ENCODE measurements at places on chromosomes 13 and 19.

GRCh38 chr13:59915252-59915651 lies 248.5 kb downstream of the DIAPH3 start:
- DNase-seq: no peak

DNA sequence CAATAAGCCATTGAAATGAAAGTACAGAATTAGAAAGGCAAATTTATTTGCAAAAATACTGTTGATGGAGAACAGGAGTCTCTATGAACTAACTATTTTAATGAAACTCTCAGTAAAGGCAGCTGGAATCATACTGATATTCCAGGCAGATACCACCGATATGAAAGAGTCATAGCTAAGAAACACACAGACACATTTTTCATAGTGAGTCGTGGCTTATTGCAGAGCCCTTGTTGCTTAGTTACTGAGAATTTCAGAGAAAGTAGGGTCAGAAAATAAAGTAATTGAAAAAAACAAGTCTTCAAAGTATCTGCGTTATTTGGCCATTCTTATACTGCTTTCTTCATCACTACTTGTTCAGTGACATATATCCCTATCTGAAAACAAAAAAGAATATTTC lies 1890.9 kb downstream of the PCDH9 start:
- DNase-seq: no peak

GRCh38 chr19:32313569-32314265 lies 31.7 kb upstream of the ZNF507 start:
- DNase-seq: no peak

DNA sequence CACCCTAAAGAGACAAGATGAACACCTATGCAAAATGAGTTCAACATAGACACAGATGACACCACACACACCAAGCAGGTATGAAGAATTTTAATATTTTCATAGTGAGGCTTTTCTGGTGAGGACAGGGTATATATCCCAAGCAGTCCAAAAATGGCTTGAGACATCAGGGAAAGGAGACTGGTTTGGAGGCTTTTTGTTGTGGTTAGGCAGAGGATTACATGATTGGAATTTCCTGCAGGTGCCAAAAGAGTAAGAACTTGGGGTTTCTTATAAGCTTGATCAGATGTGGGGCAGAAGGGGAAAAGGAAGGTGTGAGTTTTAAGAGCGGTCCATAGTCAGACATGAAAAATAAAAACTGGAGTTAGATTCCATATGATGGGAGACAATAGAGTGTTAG lies 420.8 kb upstream of the SLITRK1 start:
- DNase-seq: no peak

DNA sequence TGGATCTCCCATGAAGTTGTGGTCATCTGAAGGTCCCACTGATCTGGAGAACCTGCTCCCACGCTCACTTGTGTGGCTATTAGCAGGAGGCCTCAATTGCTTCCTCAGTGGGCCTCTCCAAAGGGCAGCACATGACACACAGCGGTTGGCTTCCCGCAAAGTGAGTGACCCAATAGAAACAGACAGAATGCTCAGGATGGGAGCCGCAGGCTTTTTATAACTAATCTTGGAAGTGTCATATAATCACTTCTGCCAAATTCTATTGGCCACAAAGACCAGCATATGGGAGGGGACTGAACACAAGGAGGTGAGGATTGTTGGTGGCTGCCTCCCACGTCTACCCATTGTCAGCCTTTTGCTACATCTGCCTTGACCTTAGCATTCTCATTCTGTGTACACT lies 22.1 kb upstream of the EHD2 start:
- no peak for DNase-seq

- DNase-seq: no peak
Measured at GRCh38 chr19:48805452-48805851, 5.4 kb downstream of the BCAT2 start.

GRCh38 chr13:32314271-32315237 lies 609 bp downstream of the ZAR1L start:
- DNase-seq: peak; percentile 81

GRCh38 chr13:25432691-25433090 lies 60.9 kb downstream of the ATP8A2 start:
- no peak for DNase-seq

GRCh38 chr13:21336609-21337349 lies 122.3 kb downstream of the ZDHHC20 start:
- DNase-seq: no peak

GRCh38 chr13:95005300-95005699 lies 293.0 kb upstream of the SOX21 start:
- DNase-seq: no peak

GRCh38 chr19:52660981-52661380 lies 22.8 kb upstream of the ZNF83 start:
- no peak for DNase-seq

GRCh38 chr13:102237230-102237629 lies 164.6 kb downstream of the FGF14 start:
- DNase-seq: no peak

- DNase-seq: peak; percentile 37
Measured at GRCh38 chr19:48999481-49000325, 6.0 kb downstream of the RUVBL2 start.

DNA sequence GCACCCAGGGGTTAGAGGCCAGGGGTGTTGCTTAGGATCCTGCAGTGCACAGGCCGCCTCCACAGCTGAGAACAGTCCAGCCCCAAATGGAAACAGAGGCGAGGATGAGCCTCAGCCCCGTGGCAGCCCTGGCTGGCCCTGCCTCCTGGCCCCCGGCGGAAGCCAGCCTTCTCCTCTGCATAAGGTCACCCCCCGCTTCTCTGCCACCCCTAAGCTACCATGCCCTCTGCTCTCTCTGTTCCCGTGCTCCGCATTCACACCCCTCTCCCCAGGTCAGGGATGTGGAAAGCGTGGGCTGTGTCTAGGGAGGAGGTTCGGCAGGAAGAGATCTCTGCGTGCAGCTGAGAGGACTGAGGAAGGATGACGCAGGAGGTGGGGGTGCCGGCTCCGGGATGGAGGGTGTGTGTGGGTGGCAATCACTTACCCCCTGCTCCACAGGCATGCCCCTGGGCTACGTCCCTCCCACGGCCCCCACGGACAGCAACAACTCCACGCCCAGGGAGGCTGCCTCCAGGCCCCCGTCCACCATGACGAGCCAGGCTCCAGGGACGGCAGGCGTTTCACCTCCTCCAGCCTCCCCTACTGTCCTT lies 6.0 kb downstream of the SSC5D start:
- no peak for DNase-seq

DNA sequence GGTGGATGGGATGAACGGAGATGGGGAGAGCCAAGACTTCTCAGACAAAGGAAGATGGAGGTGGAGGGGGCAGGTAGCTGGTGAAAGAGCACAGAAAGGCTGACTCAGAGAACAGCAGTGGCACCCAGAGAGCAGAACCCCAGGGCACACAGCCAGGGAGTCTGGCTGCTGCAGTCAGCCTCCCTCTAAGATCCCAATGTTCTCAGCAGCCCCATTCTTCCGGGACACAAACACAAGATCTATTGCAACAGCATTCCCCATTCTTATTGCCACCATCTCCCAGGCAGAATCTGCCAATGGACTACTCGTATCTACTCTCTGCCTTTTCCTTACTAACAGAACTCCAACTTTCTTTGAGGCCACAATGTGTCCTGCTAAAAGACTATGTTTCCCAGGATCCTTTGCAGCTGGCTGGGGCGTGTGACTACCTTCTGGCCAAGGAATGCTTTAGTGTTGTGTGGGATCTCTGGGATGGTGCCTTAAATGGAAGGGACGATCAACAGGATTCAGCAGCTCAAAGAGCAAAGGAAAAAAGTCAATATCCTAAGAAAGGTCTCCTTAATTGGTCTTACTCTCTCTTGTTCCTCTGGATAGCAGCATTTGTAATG lies 7.5 kb downstream of the THAP8 start:
- DNase-seq: no peak

GRCh38 chr19:18850471-18851375 lies 19.0 kb downstream of the UPF1 start:
- DNase-seq: no peak

GRCh38 chr19:39816287-39817048 lies 17.5 kb downstream of the DYRK1B start:
- no peak for DNase-seq

DNA sequence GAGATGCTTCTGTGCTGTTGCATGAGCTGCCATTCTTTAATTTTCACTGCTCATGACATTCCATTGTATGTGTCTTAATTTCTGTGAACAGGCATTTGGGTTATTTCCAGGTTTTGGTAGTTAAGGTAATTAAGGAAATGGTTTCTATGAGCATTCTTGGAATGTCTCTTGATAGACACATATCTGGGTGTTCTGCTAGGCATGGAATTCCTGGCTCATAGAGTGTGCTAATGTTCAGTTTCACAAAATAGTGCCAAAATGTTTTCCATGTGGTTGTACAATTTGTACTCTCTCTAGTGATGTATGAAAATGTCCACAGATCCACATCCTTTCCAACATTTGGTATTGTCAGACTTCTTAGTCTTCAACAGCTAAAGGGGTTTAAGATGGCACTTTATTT lies 680.9 kb upstream of the SGCG start:
- no peak for DNase-seq

DNA sequence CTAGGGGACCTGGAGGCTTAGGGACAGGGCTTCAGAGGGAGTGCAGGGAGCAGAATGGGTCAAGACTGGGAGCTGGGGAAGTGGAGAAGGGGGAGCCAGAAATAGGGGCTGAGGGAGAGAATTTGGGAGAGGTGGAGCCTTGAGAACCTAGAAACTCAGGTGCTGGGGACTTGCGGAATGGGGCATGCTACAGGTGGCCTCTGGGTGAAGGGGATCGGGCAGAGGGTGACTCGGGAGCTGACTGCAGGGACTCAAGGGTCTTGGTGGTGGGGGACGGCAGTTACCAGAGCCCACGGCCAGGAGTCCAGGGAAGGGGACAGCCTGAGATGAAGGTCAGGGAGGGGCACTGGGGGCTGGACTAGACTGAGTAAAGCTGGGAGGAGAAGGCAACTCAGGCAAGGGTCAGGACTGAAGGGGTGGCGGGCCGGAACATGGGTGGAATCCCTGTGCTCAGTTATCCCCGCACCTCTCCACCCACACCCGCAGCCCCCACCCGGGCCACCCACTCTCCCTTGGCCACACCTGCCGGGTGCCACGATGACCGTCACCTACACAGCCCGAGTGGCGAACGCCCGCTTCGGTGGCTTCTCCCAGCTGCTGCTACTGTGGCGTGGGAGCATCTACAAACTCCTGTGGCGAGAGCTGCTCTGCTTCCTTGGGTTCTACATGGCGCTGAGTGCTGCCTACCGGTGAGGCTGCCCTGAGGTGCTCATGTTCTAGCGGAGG lies 628 bp downstream of the BEST2 start:
- DNase-seq: no peak

DNA sequence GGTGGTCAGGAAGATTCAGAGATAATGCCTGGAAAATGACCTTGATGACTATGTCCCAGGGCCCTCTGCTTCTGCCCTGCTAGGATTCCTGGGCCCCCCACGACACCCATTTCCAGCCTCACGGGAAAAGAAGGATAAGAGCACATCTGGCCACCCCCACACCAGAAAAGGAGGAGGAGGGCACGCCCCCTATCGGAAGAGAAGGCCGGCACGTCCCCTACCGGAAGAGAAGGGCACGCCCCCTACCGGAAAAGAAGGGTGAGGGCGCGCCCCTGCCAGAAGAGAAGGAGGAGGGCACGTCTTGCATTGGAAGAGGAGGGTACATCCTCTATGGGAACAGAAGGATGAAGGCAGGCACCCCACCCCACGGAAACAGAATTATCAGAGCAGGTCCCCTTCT lies 84.3 kb downstream of the IER2 start:
- peak; percentile 11 for DNase-seq
